ENCODE measurements at places on chromosomes 5 and 9. TPM values are rescaled to one million over a fixed set of nuclear protein-coding genes. Genes with fewer than 3 reads are reported as not detected.

LCN1 gene
- polyA plus RNA-seq, result not detected

ADRA1B gene
- not detected for polyA plus RNA-seq

NMUR2 gene
- polyA plus RNA-seq, result not detected

LCN15 gene
- not detected for polyA plus RNA-seq

ANKRD55 gene
- polyA plus RNA-seq, result 0.07 TPM
